ENCODE measurements at places on chromosomes 6 and 20.

DNA sequence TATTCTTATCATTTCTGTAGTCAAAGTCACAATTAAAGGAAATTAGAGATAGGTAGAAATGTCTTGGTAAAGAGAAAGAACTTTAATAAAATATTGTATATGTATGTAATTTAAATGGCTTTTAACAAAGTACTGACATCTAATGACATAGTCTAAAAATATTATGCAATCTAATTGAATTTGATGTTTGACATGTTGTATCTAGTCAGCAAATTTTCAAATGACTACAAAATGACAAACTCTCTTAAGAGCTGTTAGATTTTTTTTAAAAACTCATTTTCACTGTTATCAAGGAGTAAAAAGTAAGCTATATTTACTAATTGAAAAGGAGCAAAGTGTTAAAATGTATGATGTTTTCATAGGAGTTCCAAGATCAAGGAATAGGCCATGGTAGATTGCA is 176.9 kb downstream of the MEI4 start:
- H3K36me3 ChIP-seq, result no peaks in the 10 kb centered on the region
- H3K4me3 ChIP-seq, result no peak overlapping the region
- no peak for DNase-seq
- no peaks in the 10 kb centered on the region for H3K27me3 ChIP-seq

DNA sequence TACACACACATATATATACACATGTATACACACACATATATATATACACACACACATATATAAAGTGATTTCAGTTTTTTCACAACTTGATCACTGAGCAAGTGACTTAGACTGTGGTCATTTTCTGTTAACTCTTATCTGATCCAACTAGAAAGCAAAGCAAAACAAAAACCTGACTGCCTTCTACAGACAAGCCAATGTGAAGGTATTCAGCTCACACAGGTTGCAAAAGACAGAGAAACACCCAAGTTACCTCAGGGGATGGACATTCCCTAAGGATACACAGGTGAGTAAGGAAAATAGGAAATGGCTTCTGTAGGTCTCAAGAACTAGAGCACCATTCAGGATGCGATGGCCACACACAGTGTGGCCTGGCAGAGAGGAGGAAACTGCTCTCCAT is 58.4 kb upstream of the IER3 start:
- peaks cover 7% of the 10 kb centered on the region for H3K4me1 ChIP-seq
- no peak for DNase-seq
- H3K27ac ChIP-seq, result no peak overlapping the region
- H3K4me3 ChIP-seq, result no peak overlapping the region
- H3K27me3 ChIP-seq, result no peaks in the 10 kb centered on the region

DNA sequence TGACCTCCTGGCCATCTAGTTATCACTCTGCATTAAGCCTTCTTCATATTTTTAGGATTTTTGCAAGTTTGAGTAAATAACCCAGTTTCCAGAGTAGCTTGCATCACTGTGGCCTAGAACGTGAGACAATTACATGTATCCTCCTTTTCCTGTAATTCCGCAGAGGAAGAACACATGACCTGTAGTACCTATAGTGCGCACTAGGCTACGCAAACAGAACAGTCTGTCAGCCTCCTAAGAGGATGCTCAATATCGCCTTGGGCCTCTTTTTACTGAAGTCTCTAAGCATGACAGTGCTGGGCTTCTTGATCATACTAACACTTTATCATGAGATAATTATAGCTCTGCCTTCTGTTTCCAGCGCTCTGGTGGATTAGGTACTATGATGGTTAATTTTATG is 20.2 kb upstream of the NR2E1 start:
- no peaks in the 10 kb centered on the region for H3K36me3 ChIP-seq
- no peak overlapping the region for H3K4me3 ChIP-seq
- peaks cover 32% of the 10 kb centered on the region for H3K27me3 ChIP-seq
- no peak overlapping the region for H3K27ac ChIP-seq

- no peaks in the 10 kb centered on the region for H3K4me1 ChIP-seq
- no peaks in the 10 kb centered on the region for H3K27me3 ChIP-seq
- H3K27ac ChIP-seq, result no peak overlapping the region
- no peak overlapping the region for H3K4me3 ChIP-seq
- peak; percentile 11 for DNase-seq
Observed at GRCh38 chr6:81531869-81532561, 220.5 kb downstream of the TENT5A start.

DNA sequence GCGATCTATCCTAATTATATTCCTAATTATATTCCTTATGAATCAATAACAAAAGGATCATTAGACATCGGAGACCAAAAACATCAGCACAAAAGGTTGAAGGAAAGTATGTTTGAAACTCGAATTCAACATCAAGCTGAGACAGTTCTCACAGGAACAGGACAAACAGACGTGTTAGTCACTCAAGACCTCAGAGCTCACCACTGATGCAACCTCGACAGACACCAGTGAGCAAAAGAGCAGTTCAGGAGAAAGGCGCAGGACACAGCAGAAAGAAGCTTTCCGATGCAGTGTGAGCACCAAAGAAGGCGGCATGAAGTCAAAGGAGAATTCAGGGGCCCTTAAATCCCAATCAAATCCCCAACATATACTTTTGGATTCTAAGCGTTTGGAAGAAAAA is 6.3 kb upstream of the RAMACL start:
- no peak overlapping the region for H3K4me3 ChIP-seq
- no peaks in the 10 kb centered on the region for H3K27me3 ChIP-seq
- peak; percentile 90 for DNase-seq
- peaks cover 25% of the 10 kb centered on the region for H3K4me1 ChIP-seq
- no peak overlapping the region for H3K27ac ChIP-seq
- H3K36me3 ChIP-seq, result no peaks in the 10 kb centered on the region

DNA sequence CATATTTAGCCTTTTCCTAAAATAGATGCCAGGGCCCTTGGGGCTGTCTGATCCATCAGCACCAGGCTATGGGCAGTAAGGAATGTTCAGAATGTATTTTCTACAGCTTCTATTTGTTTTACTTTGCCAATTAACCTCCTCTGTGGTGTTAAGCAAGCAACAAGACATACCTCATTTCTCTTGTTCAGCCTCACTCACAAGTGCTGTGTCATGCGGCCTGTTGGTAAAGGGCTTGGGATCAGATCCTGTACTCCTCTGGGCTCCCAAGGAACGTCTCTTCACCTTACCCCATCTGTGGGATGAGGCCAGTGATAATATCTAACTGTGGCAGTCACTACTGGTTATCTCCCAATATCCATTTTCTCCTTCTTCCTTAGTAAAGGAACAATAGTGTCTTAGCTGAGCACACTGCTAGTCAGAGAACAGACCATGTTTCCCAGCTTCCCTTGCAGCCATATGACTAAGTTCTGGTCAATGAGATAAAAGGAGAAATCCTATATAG is 7.0 kb upstream of the DSTN start:
- DNase-seq, result peak; percentile 90
- H3K4me3 ChIP-seq, result no peak overlapping the region
- no peaks in the 10 kb centered on the region for H3K36me3 ChIP-seq
- H3K27ac ChIP-seq, result peak overlapping the region; percentile 97

DNA sequence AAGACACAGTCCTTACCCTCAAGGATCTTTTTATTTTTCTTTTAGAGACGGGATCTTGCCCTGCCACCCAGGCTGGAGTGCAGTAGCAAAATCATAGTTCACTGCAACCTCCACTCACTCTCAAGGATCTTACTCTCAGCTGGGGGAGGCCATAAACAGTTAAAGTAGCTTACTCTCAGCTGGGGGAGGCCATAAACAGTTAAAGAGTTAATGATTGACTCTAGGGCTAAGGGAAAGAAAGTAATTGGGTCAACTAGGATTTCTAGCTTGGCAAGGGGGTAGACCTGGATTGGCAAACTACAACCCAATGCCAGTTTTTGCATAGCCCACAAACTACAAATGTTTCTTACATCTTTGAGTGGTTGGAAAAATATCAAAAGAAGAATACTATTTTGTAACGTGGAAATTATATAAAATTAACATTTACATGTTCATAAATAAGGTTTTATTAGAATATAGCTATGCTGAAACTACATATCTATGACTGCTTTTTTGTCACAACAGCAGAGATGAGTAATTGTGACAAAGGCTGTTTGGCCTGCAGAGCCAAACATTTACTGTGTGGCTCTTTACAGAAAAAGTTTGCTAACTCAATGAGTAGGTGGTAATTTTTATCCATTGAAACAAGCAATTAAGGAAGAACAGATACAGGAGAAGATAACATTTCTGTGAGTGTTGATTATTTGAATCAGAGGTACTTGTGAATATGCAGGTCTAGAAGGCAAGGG is 46.4 kb downstream of the PTPRA start:
- peak overlapping the region; percentile 7 for H3K27ac ChIP-seq
- no peak overlapping the region for H3K4me3 ChIP-seq
- no peaks in the 10 kb centered on the region for H3K27me3 ChIP-seq
- peaks cover 2% of the 10 kb centered on the region for H3K4me1 ChIP-seq

GRCh38 chr20:41615110-41615509 is 3.1 kb downstream of the CHD6 start:
- H3K4me1 ChIP-seq, result no peaks in the 10 kb centered on the region
- H3K4me3 ChIP-seq, result no peak overlapping the region
- no peaks in the 10 kb centered on the region for H3K36me3 ChIP-seq
- H3K27me3 ChIP-seq, result no peaks in the 10 kb centered on the region

- H3K4me3 ChIP-seq, result no peak overlapping the region
- DNase-seq, result no peak
- peaks cover 23% of the 10 kb centered on the region for H3K4me1 ChIP-seq
- H3K36me3 ChIP-seq, result peaks cover 4% of the 10 kb centered on the region
Observed at GRCh38 chr6:158561321-158561884, 1.5 kb downstream of the TMEM181 start.

- H3K27ac ChIP-seq, result no peak overlapping the region
- no peak overlapping the region for H3K4me3 ChIP-seq
- no peaks in the 10 kb centered on the region for H3K27me3 ChIP-seq
- H3K36me3 ChIP-seq, result no peaks in the 10 kb centered on the region
Observed at GRCh38 chr6:50637267-50637666, 76.1 kb upstream of the TFAP2D start.

DNA sequence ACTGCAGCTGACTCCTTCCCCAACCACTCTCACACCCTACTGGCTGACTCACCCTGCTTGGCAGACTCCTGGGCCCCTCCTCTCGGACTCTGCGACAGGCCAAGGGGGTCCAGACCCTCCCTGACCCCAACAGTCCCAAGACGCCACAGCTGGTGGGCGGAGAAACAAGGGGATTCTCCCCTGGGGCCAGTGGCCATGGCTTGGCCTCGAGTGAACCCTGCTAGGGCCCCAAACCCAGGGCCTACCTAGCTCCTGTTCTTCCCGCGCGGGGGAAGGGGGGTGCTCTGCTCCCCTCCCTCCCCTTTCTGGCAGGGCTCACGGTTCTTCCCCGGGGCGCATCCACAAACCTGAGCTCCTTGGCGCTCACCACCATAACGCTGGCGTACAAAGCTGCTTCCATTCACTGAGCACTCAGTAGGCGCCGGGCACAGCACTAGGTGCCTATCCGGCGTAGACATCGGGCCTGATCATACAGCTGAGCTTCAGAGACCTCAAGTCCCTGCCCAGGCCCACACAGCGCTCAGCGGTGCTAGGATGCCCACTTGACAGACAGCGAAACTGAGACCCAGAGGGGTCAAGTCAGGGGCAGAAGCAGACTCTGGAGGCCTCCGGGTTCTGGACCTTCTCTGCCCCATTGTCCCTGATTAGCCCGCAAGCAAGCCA is 597 bp downstream of the ADA start:
- H3K36me3 ChIP-seq, result no peaks in the 10 kb centered on the region
- H3K4me3 ChIP-seq, result peak overlapping the region; percentile 91
- peak; percentile 24 for DNase-seq
- H3K4me1 ChIP-seq, result peaks cover 26% of the 10 kb centered on the region
- peaks cover 12% of the 10 kb centered on the region for H3K27me3 ChIP-seq
- no peak overlapping the region for H3K27ac ChIP-seq

DNA sequence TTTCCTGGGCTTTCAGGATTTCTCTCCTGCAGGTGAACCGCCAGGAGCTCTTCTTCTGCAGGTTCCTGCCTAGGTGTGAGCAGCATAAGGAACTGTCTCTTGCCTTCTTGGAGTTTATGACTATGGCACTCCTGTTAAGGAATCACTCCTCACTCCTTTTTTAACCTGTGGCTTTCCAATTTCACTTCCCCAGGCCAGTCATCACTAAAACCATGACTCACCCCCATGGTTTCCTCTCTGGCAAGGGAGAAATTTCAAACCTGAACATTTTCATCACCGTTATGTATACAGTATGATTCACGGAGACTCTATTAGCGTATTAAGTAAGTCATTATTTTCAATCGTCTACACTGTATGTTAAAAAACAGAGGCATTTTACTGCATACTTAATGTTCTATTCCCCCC is 78.2 kb upstream of the ARID1B start:
- H3K4me3 ChIP-seq, result no peak overlapping the region
- no peaks in the 10 kb centered on the region for H3K27me3 ChIP-seq
- DNase-seq, result peak; percentile 58
- H3K4me1 ChIP-seq, result peaks cover 1% of the 10 kb centered on the region
- H3K27ac ChIP-seq, result no peak overlapping the region

Measured in mesenchymal stem cell (in vitro differentiated cells and primary cell).